ENCODE measurements at places on chromosomes 5 and 9.

- DNase-seq: no peak
These were observed 85.4 kb downstream of the ANKRD55 start for GRCh38 chr5:56147659-56148230.

GRCh38 chr9:123246534-123246933, 21.9 kb downstream of the STRBP start:
- no peak for DNase-seq

- DNase-seq: no peak
These were observed 25.2 kb downstream of the DPYSL3 start for GRCh38 chr5:147484708-147485020.

- no peak for DNase-seq
These were observed 166.0 kb downstream of the ADAMTS12 start for GRCh38 chr5:33725806-33726205.
